ENCODE measurements at places on chromosomes 13 and 19. TPM values are rescaled to one million over a fixed set of nuclear protein-coding genes. Genes with fewer than 3 reads are reported as not detected.

The LGALS14 gene
- total RNA-seq: not detected

The PBX4 gene
- 0.86 TPM for total RNA-seq

The RCBTB1 gene
- 18.0 TPM for total RNA-seq

The CCDC70 gene
- total RNA-seq: not detected

The PSG11 gene
- not detected for total RNA-seq

The INAFM1 gene
- 3.5 TPM for total RNA-seq

The ZNF8 gene
- total RNA-seq: 2.4 TPM

The CEACAM7 gene
- not detected for total RNA-seq

The MAST1 gene
- total RNA-seq: 0.78 TPM
